ENCODE measurements at places on chromosomes 4 and X.

DNA sequence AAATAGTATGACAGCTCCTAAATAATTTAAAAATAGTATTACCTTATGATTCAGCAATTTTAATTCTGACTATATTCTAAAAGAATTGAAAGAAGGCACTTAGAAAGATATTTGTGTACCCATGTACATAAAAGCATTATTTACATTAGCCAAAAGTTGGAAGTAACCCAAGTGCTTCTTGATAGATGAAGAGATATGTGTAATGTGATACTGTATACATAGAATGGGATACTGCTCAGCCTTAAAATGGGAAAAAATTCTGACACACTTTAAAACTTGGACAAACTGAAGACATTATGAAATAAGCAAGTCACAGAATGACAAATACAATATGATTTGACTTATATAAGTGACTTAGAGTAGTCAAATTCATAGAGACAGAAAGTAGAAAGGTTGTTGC, 112.2 kb downstream of the IDS start:
- H3K27ac ChIP-seq: no peak overlapping the region
- H3K4me1 ChIP-seq: no peaks in the 10 kb centered on the region
- H3K4me3 ChIP-seq: no peak overlapping the region
- DNase-seq: no peak

DNA sequence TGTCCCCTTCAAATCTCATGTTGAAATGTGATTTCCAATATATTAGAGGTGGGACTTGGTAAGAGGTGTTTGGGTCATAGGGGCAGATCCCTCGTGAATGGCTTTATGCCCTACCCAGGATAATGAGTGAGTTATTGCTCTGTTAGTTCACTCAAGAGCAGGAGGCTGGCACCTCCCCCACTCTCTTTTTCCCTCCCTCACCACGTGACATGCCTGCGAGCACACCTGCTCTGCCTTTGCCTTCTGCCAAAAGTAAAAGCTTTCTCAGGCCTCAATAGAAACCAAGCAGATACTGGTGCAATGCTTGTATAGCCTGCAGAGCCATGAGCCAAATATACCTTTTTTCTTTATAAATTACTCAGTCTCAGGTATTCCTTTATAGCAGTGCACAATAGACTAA, 286.3 kb upstream of the UGT8 start:
- H3K27ac ChIP-seq: no peak overlapping the region
- H3K27me3 ChIP-seq: peaks cover 6% of the 10 kb centered on the region

DNA sequence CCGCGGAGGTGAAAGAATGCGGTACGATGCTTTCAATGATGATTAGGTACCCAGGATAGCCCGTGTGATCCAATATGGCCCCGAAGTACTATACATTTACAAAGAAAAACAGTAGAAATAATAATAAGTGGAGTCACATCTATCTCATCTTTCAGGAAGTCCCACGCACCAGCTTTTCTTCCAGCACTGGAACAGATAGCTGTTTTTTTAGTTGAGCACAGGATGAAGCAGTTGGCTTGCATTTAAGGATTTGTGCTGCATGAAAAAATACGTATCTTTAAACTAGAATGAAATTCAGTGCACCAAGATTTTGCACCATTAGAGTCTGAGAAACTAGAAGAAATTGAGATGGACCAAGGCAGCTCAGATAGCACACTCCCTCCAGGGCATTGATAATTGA, 44.1 kb downstream of the SMIM20 start:
- no peaks in the 10 kb centered on the region for H3K27me3 ChIP-seq
- no peak overlapping the region for H3K4me3 ChIP-seq
- no peak for DNase-seq

DNA sequence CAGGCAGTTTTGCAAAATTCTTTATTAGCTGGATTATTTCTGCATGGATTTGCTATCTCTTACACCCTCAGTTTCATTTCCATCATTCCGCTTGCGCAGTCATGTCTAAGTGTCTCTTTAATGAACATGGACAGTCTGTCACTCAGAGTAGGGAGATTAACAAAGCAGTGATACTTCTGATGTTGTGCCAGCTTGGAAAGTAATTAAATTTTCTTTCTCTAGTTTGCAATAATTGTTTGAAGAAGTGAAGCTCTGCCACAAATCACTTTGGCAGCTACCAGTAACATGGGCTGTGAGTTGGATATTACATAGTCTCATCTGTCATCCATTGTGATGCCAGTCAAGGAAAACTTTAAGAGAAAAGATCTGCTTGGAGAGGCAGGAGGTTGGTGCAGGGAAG, 324.8 kb upstream of the NWD2 start:
- no peak overlapping the region for H3K4me3 ChIP-seq
- no peaks in the 10 kb centered on the region for H3K27me3 ChIP-seq
- H3K4me1 ChIP-seq: peaks cover 6% of the 10 kb centered on the region
- DNase-seq: no peak
- no peak overlapping the region for H3K27ac ChIP-seq

- no peaks in the 10 kb centered on the region for H3K27me3 ChIP-seq
- peak; percentile 60 for DNase-seq
- no peaks in the 10 kb centered on the region for H3K4me1 ChIP-seq
- no peak overlapping the region for H3K27ac ChIP-seq
- H3K36me3 ChIP-seq: no peaks in the 10 kb centered on the region
Observed at GRCh38 chrX:131729295-131729694, 185.4 kb downstream of the OR13H1 start.

DNA sequence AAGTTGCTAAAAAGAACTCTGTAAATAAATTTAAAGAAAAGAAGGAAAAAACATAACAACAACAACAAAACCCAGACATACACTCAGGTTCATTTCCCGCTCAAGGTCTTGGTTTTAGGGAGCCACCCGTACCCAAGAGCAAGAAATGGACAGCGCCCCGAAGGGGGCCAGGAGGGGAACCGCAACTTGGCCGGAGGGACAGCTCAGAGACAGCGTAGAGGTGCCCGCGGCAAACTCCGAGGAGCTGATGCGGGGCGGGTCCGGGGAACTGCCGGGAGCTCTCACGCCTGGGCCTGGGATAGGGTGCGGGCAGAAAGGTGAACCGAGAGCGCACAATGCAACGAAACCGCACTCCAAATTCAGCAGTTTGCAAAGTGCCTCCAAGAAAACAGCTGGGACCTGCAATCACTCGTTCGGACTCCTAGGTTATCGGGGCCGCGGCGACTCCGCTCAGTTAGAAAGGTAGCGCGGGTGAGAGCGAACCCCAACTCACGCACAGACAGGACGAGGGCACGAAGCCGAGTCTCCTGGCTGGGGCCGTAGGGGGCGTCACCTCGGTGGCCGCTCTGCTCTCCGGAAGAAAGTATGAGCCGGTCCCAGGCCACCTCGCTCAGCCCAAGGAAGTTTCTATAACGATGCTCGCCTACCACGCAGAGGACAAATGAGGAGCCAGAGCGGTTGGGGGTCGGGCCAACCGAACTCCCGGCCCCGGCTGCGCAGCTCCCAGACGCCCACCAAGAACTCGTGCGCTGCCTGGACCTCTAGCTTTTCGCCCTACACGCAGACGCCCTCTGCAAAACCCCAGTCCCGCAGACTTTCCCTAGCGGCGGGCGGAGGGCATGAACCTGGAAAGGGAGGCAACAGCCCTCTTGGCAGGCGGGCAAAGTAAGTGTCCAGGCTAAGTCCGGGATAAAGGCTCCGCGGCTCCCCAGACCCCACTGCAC, 1.4 kb downstream of the NDNF start:
- DNase-seq: no peak
- H3K27ac ChIP-seq: no peak overlapping the region
- peaks cover 12% of the 10 kb centered on the region for H3K4me1 ChIP-seq
- H3K27me3 ChIP-seq: peaks cover 37% of the 10 kb centered on the region
- no peak overlapping the region for H3K4me3 ChIP-seq

- H3K4me1 ChIP-seq: no peaks in the 10 kb centered on the region
- no peak overlapping the region for H3K4me3 ChIP-seq
- H3K36me3 ChIP-seq: no peaks in the 10 kb centered on the region
- no peak for DNase-seq
- no peaks in the 10 kb centered on the region for H3K27me3 ChIP-seq
Observed at GRCh38 chr4:95572304-95572991, 23.7 kb upstream of the UNC5C start.

GRCh38 chr4:127632420-127633403, at the start of gene INTU:
Gene INTU (plus strand): TSS chr4:127632957. CDS start chr4:127633035, 78 bp downstream.
- H3K27me3 ChIP-seq: peaks cover 15% of the 10 kb centered on the region
- no peaks in the 10 kb centered on the region for H3K36me3 ChIP-seq
- DNase-seq: no peak
- H3K4me1 ChIP-seq: peaks cover 6% of the 10 kb centered on the region

DNA sequence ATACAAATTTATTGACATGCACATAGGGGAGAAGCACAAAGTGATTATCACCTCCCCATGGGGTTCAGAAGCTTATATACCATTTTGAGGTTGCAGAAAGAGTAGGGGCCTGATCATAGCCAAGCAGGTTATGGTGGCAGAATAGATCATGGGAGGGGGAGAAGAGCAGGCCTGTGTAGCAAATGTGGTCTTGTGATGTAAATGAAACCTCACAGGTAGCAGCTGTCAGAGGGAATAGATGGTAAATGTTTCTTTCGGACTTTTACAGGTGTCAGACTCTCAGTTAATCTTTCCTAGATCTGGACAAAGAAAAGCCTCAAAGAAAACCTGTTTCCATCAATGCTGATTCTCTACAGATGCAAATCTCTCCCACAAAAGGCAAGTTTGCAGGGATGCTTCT, 84.4 kb downstream of the CFAP299 start:
- H3K36me3 ChIP-seq: no peaks in the 10 kb centered on the region
- H3K27ac ChIP-seq: no peak overlapping the region
- H3K27me3 ChIP-seq: peaks cover 6% of the 10 kb centered on the region

- no peak overlapping the region for H3K4me3 ChIP-seq
- no peak overlapping the region for H3K27ac ChIP-seq
- H3K27me3 ChIP-seq: no peaks in the 10 kb centered on the region
- DNase-seq: no peak
Observed at GRCh38 chr4:94650134-94650495, 107.6 kb upstream of the BMPR1B start.

- peaks cover 1% of the 10 kb centered on the region for H3K27me3 ChIP-seq
- DNase-seq: no peak
- no peak overlapping the region for H3K4me3 ChIP-seq
- no peak overlapping the region for H3K27ac ChIP-seq
- H3K4me1 ChIP-seq: peaks cover 2% of the 10 kb centered on the region
Observed at GRCh38 chr4:53861856-53862610, 202.4 kb downstream of the CHIC2 start.

GRCh38 chr4:2074588-2074987, 15.5 kb downstream of the NAT8L start:
- H3K4me1 ChIP-seq: no peaks in the 10 kb centered on the region
- H3K4me3 ChIP-seq: no peak overlapping the region
- H3K27me3 ChIP-seq: peaks cover 7% of the 10 kb centered on the region
- no peaks in the 10 kb centered on the region for H3K36me3 ChIP-seq
- no peak for DNase-seq

- DNase-seq: no peak
- no peak overlapping the region for H3K4me3 ChIP-seq
- H3K4me1 ChIP-seq: no peaks in the 10 kb centered on the region
- H3K36me3 ChIP-seq: no peaks in the 10 kb centered on the region
Observed at GRCh38 chr4:23547601-23548000, 342.2 kb downstream of the PPARGC1A start.

- H3K4me1 ChIP-seq: no peaks in the 10 kb centered on the region
- no peaks in the 10 kb centered on the region for H3K36me3 ChIP-seq
- no peak overlapping the region for H3K4me3 ChIP-seq
- H3K27ac ChIP-seq: no peak overlapping the region
- DNase-seq: no peak
Observed at GRCh38 chrX:110600745-110601310, 194.8 kb downstream of the CHRDL1 start.

- peak; percentile 63 for DNase-seq
- no peak overlapping the region for H3K4me3 ChIP-seq
- peaks cover 6% of the 10 kb centered on the region for H3K36me3 ChIP-seq
- peaks cover 12% of the 10 kb centered on the region for H3K4me1 ChIP-seq
- no peaks in the 10 kb centered on the region for H3K27me3 ChIP-seq
Observed at GRCh38 chrX:107654872-107655761, 26.8 kb downstream of the PRPS1 start.

GRCh38 chrX:124098089-124098488, 136.6 kb downstream of the STAG2 start:
- H3K27ac ChIP-seq: no peak overlapping the region
- no peaks in the 10 kb centered on the region for H3K27me3 ChIP-seq
- H3K36me3 ChIP-seq: peaks cover 16% of the 10 kb centered on the region
- peak; percentile 1 for DNase-seq
- no peaks in the 10 kb centered on the region for H3K4me1 ChIP-seq

DNA sequence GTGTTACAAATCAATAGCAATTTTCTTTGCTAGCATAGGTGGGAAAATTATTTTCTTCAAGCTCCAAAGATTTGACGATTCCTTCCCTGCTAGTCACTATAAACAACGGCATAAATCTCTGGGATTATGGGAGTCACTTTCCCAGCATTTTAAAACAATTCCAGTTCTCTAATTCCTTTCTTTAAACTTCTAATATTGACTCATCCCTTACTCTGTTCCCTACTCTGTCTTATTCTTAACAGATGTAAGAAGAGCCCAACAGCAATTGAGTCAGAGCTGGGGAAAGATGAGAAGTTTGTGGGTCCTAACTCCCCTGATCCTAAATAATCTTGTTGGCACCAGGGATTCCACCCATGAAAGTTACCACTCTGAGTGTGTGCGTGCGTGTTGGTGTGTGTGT, 47.4 kb upstream of the IL21 start:
- H3K27ac ChIP-seq: no peak overlapping the region
- DNase-seq: no peak
- H3K36me3 ChIP-seq: no peaks in the 10 kb centered on the region
- H3K27me3 ChIP-seq: peaks cover 7% of the 10 kb centered on the region
- H3K4me1 ChIP-seq: no peaks in the 10 kb centered on the region
- H3K4me3 ChIP-seq: no peak overlapping the region

DNA sequence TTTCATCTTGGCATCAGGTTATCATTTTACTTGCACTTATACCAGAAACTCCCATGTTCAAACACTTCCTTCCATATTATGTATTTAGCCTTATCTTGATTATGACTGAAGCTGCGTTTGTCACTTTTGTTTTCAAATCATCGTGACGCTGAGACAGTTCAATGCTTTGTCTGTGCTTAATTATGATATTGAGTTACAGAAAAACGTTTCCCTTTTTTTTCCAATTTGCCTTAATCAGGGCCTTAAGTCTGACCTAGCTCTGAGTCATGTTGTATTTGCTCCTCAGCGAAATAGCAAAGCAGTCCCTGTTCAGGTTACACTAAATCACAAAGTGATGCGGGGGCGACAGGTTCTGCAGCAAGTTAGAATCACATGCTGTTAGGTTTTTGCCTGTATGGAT, 254.7 kb downstream of the AFF2 start:
- H3K27me3 ChIP-seq: no peaks in the 10 kb centered on the region
- H3K36me3 ChIP-seq: no peaks in the 10 kb centered on the region
- H3K27ac ChIP-seq: no peak overlapping the region
- DNase-seq: no peak
- H3K4me3 ChIP-seq: no peak overlapping the region
- no peaks in the 10 kb centered on the region for H3K4me1 ChIP-seq

GRCh38 chrX:50107470-50107869, 93.3 kb downstream of the AKAP4 start:
- no peak overlapping the region for H3K27ac ChIP-seq
- H3K4me3 ChIP-seq: no peak overlapping the region
- H3K27me3 ChIP-seq: no peaks in the 10 kb centered on the region
- no peaks in the 10 kb centered on the region for H3K36me3 ChIP-seq
- no peak for DNase-seq
- peaks cover 12% of the 10 kb centered on the region for H3K4me1 ChIP-seq

GRCh38 chrX:19639056-19639455, 123.7 kb upstream of the MAP3K15 start:
- H3K27me3 ChIP-seq: no peaks in the 10 kb centered on the region
- peaks cover 22% of the 10 kb centered on the region for H3K4me1 ChIP-seq
- H3K4me3 ChIP-seq: peak overlapping the region; percentile 56
- H3K27ac ChIP-seq: peak overlapping the region; percentile 68

Data from memory B cell (primary cell).